Stimulated activated CD4-positive, alpha-beta T cell treated with anti-CD3 and anti-CD28 coated beads, Interleukin-15, amount 100 ng/mL, for 1 hour (primary cell): ENCODE measurements at places on chromosomes 1 and 21.

DNA sequence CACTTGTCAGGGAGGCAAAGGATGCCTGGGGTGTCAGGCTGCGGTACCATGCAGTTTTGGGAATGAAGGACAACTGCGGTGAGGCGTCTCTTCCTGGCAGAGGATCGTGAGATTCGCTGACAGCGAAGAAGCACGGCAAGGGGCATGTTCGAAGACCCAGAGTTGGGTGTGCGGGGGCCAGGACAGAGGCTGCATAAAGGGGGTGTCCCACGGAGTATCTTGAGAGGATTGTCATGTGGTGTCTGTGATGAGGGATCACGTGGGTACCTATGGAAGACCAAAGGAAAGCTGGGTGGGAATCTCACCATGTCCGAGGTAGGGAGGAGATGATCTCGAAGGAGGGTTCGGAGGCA lies 372 bp downstream of the SLC25A44 start:
- no peak for DNase-seq

DNA sequence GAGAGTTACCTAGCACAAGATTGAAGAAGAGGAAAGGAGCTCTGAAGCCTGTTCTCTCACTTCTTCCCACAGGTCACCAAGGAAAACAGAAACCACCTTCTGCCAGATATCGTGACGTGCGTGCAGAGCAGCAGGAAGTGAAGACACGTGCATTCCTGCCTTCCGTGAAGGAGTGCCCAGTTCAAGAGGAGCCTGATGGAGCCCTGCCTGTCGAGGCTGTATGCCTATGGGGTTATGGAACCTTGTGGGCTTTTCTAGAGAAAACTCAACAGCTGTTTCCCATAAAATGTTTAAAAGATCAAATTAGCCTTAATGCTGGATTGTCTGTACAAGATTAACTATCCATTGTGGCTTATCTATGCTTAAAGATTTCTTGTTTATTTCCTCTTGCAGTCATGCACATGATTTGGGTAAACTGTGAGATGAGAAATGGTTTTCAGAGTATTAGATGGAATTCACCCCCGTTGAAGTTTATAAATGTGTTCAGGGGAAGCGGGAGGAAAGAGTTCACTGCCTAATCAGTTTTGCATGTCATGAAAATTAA lies 27.8 kb downstream of the NTPCR start:
- no peak for DNase-seq

DNA sequence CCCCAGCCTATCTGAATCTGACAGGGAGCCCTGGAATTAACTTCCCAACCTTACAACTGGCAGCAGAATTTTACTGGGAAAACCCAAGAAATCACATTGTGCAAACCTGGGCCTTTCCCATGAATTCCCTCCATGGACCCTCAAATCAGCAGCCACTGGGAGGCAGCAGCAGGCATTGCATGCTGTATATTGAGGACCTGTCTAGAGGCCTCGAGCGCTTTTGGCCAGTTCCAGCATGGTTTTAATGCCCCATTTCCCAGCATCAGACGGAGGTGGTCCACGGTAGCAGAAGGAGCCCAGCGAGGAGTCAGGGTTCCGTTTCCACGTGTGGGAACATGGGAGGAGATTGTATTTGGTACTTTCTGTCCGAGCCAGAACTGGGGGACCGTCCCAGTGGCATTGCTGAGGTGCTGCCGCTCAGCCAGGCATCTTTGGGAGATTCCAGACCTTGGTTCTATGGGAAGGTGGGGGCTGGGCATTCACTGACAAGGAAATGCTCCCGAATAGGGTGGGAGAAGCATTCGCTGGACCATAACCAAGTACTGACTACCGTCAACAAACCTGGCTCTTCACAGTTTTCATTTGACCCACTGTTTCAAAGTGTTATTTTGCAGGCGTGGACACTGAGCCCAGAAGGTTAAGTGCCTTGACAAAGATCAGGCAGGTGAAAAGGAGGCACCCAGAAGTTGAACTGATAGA lies 15.9 kb downstream of the BMP8A start:
- DNase-seq, result no peak

DNA sequence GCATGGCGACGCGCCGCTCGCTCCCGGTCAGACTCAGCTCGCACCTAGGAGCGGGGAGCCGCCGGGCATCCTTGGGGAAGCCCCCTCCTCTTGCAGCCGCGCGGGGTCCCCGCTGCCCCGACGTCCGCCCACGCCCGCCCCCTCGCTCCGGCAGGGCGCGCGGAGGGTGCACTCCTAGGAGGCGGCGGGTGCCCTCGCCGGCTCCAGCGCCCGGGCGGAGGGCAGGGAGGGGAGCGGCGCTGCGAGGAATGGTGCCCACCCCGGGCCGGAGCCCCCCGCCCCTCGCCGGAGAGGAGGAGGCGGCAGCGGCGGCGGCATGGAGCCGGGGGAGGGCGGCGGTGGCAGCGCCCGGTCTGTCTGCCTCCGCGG lies 488 bp downstream of the FAM78B start:
- no peak for DNase-seq

- no peak for DNase-seq
These were observed 103.4 kb downstream of the HLX start for GRCh38 chr1:220982686-220983085.

GRCh38 chr1:15346346-15347030 lies 63.2 kb upstream of the EFHD2 start:
- no peak for DNase-seq

DNA sequence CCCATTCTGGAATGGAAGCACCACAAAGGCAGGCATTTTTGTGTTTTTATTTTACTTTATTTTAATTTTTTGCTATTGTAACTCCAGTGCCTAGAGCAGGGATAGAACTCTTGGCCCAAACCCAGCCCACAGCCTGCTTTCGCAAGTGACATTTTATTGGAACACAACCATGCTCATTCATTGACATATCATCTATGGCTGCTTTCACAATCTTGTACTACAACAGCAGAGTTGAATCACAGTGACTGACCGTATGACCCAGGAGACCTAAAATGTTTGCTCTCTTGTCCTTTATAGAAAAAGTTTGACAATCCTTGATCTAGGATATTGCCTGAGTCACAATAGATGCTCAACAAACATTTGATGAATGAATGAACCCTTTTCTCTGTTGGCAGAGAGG lies 83.9 kb upstream of the ATP1A1 start:
- DNase-seq, result no peak

DNA sequence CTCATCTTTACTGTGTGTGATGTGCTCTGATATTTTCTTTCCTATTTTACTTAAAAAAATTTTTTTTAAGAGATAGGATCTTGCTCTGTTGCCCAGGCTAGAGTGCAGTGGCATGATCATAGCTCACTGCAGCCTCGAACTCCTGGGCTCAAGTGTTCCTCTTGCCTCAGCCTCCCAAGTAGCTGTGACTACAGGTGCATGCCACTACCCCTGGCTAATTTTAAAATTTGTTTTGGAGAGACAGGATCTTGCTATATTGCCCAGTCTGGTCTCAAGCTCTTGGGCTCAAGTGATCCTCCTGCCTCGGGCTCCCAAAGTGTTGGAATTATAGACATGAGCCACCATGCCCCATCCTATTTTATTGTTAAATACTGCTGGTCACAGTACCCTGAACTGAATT lies 67.4 kb downstream of the FOXD2 start:
- no peak for DNase-seq

DNA sequence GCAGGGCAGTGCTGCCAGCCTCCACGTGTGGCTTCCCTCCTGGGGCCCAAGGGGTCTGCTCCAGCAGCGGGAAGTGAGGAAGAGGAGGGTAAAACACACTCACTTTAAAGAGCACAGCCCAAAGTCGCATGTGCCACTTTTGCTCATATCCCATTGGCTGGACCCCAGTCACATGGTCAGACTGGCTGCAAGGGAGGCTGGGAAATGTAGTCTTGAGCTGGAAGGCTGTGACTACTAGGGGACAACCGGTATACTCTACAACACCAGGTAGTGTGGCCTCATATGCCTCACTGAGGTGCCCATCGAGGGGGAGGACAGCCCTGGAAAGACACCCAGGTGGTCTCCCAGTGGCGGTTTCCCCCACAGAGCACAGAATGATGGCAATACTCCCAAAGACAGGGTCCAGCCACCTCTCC lies 45.2 kb downstream of the CAMK2N1 start:
- DNase-seq, result no peak

- no peak for DNase-seq
These were observed 16.6 kb downstream of the HIVEP3 start for GRCh38 chr1:41902159-41902577.

DNA sequence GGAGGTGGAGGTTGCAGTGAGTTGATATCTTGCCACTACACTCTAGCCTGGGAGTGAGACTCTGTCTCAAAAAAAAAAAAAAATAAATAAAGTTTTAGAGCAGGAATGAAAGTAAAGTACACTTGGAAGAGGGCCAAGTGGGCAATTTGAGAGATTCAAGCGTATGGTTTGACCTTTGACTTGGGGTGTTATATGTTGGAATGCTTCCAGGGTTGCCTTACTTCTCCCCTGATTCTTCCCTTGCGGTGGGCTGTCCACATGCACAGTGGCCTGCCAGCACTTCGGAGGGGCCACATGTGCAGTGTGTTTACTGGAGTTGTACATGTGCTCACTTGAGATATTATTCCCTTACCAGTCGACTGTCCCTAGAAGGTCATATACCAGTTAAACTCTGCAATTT lies 295.5 kb upstream of the PROX1 start:
- DNase-seq, result no peak
